ENCODE measurements at places on chromosomes 3 and 15. TPM values are rescaled to one million over a fixed set of nuclear protein-coding genes. Genes with fewer than 3 reads are reported as not detected.

Gene CPNE4
- under 0.01 TPM for total RNA-seq

Gene FMN1
- total RNA-seq = 2.2 TPM

Gene ZBED2
- total RNA-seq = 8.2 TPM

Gene AHSG
- not detected for total RNA-seq

Gene CYP8B1
- total RNA-seq = not detected

- no peak for DNase-seq
Measured at GRCh38 chr3:123658118-123658851, 73.4 kb upstream of the HACD2 start.

- peak; percentile 68 for DNase-seq
Measured at GRCh38 chr3:106590216-106590615, 721.4 kb upstream of the CBLB start.

DNA sequence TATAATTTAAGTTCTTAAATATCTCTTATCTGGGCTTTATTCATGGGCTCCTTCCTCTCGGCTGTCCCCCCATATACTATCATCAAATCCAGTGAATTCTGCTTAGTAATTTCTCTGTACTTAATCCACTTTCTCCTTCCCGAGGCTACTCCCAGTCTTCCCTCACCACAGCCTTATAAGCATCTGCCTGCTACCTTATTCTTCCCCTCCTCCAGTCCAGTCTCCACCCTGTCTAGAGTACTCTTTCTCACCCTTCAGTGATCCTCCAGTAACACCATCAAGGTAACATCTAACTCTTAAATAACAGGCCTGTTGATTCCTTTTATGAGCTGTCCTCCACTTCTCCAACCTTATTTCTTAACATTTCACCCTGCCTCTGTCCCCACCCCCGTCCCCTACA is 65.8 kb downstream of the NEO1 start:
- DNase-seq = no peak

GRCh38 chr15:101027273-101027901 is 108.2 kb downstream of the LRRK1 start:
- DNase-seq = peak; percentile 43

DNA sequence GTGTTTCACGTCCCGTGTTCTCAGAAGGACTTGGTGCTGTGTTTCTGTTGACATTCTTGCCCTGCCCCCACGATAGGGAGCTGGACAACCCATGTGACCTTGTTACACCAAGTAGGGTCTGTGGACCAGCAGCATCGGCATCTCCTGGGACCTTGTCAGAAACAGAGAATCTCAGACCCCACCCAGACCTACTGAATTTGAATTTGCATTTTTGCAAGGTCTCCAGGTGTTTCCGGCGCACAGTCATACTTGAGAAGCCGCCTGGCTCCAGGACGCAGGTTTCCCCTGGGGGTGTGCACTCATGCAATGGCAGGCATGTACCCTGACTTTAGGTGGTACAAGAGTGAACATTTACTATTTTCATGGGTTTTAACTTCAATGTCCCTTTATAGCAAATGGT is 117.9 kb downstream of the TLE3 start:
- no peak for DNase-seq

- peak; percentile 31 for DNase-seq
Measured at GRCh38 chr3:72047221-72047871, 262.4 kb upstream of the PROK2 start.

Measured in bronchial epithelial cell (primary cell).